NCI-H1417 (cell line): ENCODE measurements at places on chromosomes 6 and 20.

- no peak for DNase-seq
Measured at GRCh38 chr20:52217689-52218395, 26.3 kb upstream of the ZFP64 start.

- DNase-seq, result no peak
Measured at GRCh38 chr6:41784581-41785171, 2.8 kb upstream of the TOMM6 start.

DNA sequence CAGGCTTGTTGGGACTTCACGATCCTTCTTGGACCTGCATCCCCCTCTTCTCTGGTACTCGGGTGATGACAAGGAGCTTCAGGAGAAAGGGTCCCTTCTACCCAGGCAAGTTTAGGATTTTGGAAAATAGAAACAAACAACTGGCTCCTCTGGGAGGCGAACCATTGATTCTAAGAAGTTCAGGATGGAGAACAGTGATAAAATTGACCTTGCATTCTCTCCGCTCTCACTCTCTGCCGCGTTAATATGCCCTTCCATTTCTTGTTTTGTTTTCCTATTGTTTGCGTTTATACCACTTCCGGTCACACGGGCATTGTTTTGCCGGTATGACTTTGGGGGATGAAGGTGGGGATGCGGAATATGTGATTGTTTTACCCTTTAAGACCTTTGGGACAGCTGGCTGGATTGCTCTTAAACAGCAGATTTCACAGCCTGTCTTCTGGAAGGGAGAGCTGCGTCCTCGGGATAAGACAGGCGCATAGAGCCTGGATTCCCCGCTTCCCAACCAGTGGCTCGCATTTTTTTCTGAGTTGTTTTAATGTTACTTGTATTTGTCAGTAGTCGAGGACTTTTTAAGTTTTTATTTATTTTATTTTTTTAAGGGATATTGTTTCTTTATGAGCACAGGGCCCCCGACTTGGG is 144.3 kb upstream of the ZNF184 start:
- DNase-seq, result peak; percentile 11

GRCh38 chr6:33748841-33749240 is 2.1 kb upstream of the IP6K3 start:
- no peak for DNase-seq

DNA sequence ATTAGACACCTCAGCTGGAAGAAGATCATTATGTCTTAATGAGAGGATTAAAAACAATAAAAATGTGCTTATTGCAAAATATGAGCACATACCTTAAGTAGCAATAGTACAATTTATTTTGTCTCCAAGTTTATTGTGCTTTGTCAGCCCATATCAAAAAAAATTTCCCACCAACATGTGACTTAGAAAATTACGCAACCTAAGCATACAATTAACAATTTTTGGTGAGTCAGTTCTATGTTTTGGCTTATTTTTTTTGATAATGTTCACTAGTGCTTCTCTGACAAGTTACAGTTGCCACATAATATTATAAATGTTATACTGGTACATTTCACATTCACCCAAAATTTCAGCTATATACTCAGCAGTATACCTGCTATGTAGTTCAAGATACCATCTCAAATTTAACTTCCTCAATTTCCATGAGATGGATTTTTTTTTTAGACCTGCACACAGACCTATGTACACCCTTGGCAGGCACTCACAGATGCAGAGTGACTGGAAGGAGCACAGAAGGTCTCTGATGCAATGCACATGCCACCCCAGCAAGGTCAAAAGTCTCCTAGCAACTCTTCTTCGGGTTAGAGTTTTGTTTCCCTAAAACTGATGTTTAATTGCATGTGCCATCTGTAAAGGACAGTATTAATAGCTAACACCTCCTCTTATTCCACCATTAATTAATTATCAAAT is 112.4 kb downstream of the PRKN start:
- DNase-seq, result no peak

DNA sequence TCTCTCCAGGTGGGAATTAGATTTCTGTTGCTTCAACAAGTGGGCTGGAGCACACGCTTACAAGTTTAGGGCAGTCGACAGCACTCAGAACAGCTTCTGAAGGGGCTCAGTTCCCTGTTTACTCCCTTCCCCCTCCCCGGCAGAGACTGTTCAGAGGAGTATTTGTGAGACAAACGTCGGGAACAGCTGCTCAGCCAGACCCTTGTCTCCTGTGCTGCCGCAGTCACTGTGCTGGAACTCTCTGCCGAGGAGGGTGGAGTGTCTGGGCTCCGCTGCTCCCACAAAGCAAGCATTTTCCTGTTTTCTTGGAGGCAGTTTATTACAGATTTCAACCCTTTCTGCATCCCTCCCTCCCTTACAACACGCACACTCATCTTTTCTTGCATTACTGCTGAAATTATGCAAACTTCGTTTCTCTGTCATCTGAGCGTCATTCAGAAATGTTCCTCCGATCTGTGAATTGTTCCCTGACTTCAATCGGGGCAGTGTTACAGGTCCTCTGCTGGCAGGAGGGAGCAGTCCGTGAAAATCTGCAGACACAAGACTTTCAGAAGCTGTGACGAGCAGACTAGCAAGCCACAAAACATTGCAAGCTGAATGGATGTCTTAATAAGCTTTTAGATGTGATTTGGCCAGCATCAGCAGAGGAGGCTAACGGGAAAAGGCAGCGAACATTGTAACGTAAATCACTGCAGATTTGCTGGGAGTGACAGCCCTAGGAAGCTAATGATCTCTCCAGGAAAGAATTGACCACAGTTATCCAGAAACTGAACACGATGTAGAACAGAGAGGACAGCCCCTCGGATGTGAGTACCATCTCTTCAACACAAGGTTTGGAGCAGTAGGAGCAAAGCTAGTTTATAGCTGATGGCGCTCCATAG is 76.2 kb downstream of the LYRM2 start:
- peak; percentile 62 for DNase-seq

GRCh38 chr6:144250276-144250675 is 34.9 kb upstream of the UTRN start:
- DNase-seq, result no peak

GRCh38 chr6:35141007-35141655 is at the start of gene TCP11:
Gene TCP11 (minus strand): TSS chr6:35141339. CDS start chr6:35140870, 469 bp downstream.
- no peak for DNase-seq

DNA sequence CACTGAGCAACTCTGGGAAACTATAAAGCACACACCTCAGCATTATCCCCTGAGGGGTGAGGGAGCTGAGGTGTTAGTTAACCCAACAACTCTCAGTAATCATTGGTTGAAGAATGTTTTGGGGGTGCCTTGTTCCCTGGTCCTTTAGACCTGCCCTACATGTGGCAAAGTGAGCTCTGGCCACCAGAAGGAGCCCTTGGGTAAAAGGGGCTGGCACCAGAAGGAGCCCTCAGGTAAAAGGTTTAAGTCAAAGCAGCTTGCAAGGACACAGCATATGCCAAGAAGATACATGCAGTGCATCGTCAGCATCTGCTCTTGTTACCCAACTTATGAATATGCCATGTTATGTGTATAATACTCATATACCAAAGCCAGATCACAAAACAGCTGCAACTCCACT is 1081.7 kb downstream of the KIF16B start:
- DNase-seq, result no peak

GRCh38 chr6:158960026-158960425 is 40.0 kb downstream of the RSPH3 start:
- DNase-seq, result no peak

GRCh38 chr20:4305091-4305490 is 289.7 kb upstream of the RNF24 start:
- peak; percentile 64 for DNase-seq

DNA sequence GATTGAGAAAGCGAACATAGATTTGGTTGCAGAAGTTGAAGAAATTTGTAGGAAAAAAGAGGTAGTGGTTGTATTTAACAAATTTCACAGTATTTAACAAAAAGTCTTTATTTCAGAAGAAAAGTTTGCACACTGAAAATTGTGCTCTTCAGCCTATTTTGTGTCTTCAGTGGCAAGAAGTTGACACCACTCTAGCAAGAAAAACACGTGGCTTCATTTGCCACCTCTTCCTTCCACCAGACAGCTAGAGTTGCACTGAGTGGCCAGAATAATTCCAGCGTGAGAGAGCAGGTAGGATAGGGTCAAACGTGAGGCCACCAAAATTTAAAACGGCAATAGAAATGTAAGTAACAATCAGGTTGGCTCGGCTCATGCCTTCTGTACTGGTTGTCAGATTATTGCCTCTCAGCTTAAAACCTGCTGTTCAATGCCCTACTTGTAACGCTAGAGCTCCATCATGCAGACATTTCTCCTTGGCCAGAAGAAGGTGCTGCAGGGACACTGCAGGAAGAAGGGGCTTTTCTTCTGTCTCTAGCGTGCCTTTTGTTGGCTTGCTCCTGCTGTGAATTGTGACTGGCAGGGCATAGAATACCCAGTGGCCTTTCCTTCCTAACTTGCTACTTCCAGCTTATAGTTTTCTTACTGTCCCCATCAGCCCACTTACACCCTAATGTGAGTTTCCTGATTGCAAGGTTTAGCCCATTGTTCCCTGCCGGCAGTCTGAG is 12.1 kb downstream of the TRAPPC3L start:
- DNase-seq, result no peak

- no peak for DNase-seq
Measured at GRCh38 chr6:80940571-80940970, 811.9 kb downstream of the TENT5A start.

GRCh38 chr6:165231581-165232561 is 77.5 kb downstream of the C6orf118 start:
- no peak for DNase-seq

DNA sequence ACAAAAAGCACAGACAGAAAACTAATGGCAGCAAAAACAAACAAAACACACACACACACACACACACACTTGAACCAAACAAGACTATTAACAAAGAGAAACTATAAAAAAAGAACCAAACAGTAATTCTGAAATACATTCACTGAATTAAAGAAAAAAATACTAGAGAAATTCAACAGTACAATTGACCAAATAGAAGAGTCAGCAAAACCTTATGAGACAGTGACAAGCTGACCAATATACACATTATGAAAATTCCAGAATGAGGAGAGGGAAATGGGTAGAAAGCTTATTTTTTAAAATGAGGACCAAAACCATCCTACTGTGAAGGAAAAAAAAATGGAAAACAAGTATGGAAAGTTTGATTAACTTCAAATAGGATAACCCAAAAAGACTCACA is 212.2 kb upstream of the BTBD3 start:
- DNase-seq, result no peak

- DNase-seq, result no peak
Measured at GRCh38 chr6:100664274-100665040, 199.7 kb upstream of the SIM1 start.

DNA sequence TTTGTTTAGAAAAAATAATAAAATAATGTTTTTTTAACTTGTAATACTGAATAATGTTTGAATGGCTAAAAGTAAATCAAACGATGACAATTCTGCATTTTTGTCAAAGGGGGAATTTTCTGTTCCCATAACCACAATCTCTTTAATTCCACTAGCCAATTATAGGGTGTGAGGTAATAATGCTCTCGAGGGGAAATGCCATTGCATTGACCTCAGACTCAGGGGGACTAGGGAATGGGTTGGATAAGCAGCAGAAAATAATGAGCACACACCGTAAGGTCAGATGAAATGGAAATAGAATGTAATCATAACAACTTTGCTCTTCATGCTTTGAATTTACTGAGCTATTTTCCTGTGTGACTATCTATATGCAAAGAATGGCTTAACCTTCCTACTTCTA is 584.7 kb downstream of the RFPL4B start:
- no peak for DNase-seq
